ENCODE measurements at places on chromosomes 2 and 18.

DNA sequence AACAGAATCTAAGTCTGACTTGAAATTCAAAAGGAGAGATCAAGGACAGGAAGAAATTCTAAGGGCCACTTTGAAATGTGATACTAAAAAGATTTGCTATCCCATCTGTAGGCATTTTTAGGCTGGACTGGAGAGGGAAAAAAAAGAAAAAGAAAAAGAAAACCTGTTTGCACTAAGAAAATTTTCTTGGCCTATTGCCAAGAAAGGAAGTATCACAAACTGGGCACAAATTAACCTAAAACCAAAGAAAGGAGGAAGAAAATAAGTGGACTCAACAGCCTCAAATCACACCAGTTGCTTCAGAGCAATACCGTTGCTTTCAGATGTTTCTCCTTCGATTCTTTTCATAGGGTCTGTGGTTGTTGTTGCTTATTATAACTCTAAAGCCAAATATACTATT lies 287.9 kb upstream of the VRK2 start:
- no peak for DNase-seq

- peak; percentile 4 for DNase-seq
Observed at GRCh38 chr2:71282493-71282892, 49.1 kb upstream of the ZNF638 start.

DNA sequence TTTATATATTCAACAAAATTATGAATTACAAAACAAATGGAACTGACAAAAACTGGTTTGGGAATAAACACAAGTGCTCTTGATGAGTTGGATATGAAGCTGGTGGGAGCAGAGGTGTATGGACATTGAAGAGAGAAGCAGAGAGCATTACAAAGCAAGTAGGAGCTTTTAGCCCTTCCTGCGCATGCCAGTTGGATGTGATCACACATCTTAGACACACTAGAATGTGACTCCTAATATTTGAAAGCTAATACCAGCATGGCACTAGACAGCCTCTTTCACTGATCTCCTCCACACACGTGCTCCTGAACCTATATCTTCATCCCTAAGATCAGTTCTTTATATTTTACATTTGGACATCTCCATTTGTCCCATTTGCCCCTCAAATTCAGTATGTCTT lies 298.1 kb downstream of the MTX2 start:
- no peak for DNase-seq

GRCh38 chr2:72917138-72917876 lies at the start of gene EMX1:
Gene EMX1 (plus strand): TSS chr2:72917519. CDS start chr2:72917853, 334 bp downstream.
- DNase-seq: peak; percentile 85

DNA sequence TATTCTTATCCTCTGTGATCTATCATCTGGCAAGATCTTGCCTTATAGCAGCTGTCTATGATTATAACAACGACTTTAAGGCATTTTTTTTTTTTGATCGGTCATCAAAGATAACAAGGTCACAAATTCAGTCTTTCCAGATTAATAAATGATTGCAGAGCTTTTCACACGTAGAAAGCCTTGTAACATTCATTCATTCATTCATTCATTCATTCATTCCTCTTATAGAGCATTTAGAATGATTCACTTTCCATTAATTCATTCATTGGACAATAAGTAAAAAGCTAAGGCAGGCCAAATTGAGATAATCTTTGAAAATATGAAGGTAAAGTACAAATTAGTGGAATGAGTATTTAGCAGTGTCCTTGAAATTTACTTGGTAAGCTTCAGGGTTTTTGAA lies 223.7 kb downstream of the NUP35 start:
- DNase-seq: no peak

Measured in GM12865 (cell line).